ENCODE measurements at places on chromosomes 7 and 10.

DNA sequence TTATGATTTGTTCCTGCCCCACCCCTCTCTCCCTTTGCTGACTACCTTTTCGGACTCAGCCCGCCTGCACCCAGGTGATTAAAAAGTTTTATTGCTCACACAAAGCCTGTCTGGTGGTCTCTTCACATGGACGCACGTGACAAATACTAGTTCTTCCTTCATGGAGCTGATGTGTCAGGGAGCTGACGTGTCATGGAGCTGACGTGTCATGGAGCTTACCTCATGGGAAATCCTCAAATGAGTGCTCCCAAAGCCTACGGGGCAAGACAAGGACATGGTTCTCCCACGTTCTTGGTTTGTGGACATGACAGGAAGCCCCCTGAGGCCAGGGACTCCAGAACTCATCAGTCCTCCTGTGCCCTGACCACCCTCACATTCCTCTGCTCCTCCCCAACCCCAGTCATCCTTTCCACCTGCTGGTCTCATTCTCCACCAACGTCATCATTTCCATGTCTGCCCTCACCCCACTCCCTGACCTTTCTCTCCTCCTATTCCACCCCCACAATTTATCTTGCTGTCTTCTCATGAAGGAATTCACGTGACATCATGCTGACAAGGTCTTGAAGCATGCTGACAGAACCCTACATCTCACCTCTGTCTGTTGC is 261.3 kb downstream of the TCERG1L start:
- DNase-seq = no peak

DNA sequence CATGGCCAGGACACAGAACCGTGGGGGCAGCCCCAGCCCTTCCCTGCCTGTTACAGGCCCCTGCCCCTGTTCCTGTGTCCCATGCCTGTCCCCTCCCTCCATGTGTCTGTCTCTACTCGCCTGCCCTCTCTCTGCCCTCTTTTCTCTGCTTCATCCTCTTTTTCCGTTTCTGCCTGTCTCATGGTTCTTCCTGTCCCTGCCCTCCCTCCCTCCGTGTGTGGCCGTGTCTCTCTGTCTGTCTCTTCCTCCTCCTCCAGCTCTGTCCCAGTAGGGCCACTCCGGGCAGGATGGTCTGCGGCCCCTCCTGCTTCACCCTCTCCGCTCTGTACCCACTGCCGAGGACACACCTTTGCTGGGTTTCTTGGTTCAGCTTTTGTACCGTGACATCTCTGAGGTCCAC is 137.4 kb downstream of the FAM53B start:
- DNase-seq = no peak

- no peak for DNase-seq
Measured at GRCh38 chr10:111756217-111757061, 427.1 kb downstream of the GPAM start.

DNA sequence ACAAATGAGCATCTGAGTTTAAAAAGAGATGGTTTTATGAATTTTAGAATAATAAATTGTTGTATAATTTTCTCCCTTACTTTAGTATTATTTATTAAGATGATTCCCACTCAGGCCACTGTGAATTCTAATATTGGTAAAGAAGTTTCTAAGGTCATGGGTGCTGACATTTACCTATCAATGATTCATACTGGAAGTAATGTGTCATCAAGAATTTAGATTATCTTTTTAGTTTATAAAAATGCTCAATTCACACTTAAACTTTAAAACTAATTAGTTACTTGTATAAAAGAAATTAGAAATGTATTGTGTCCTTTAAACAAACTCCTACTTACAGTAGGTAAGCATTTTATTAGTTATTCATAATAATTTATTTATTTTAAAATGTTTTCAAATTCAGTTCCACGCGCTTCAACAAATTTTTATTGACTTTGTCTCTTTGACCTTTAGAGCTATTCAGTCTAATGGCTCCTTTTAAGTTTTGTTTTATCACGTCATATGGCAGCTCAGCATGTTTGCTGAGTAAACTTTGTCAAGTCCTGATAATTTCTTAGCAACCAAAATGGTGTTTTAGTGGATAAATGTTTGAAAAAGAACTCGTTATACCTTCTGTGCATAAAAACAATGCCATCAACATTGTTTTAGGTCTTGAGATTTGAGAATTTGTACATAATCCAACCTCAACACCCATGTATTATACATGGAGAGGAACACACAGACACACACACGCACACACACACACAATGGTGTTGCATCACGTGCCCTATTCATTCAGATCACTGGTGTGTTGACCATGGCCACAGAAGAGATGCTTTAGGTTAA is 15.1 kb upstream of the MRC1 start:
- no peak for DNase-seq

DNA sequence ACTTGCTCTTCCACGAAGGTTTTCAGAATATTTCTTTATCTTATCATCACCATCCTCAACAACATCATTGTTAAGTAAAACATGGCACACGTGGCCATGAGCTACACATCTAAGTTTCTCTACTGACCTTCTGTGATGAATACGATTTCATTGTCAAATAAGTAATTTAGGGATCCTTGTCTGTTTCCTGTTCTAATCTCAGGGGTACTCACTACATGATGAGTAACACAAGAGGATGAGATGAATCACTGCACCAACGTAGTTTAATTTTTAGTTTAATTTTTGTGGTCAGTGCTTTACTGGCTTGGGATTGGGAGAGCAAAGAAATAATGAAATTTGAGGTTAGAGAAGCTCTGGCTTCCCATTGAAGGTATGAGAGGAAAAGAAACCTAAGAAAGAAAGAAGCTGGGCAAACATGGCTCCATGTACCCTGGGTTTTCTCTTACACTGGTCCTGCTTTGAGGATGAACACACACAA is 461.9 kb upstream of the KLF6 start:
- DNase-seq = no peak

DNA sequence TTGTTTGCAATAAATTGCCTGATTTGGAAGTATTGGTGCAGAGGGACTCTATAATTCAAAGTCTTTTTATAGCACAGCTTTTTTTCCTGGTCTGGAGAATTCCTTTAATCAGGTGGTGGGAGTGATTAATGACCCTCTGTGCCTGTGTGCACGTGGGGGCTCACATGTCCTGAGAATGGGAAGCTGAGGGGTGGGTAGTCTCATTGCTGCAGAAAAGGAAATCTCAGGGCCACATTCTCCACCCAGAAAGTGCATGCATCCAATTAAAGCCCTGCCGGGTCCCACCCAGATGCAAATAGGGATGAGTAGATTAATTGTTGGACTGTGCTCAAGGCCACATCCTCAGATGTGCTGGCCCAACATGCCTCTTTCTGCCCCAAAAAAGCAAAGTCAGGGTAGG is 324.7 kb downstream of the CXCL12 start:
- DNase-seq = no peak

GRCh38 chr7:136174477-136175125 is 197.4 kb upstream of the MTPN start:
- no peak for DNase-seq

- no peak for DNase-seq
Measured at GRCh38 chr7:47389171-47389922, 192.6 kb downstream of the TNS3 start.

DNA sequence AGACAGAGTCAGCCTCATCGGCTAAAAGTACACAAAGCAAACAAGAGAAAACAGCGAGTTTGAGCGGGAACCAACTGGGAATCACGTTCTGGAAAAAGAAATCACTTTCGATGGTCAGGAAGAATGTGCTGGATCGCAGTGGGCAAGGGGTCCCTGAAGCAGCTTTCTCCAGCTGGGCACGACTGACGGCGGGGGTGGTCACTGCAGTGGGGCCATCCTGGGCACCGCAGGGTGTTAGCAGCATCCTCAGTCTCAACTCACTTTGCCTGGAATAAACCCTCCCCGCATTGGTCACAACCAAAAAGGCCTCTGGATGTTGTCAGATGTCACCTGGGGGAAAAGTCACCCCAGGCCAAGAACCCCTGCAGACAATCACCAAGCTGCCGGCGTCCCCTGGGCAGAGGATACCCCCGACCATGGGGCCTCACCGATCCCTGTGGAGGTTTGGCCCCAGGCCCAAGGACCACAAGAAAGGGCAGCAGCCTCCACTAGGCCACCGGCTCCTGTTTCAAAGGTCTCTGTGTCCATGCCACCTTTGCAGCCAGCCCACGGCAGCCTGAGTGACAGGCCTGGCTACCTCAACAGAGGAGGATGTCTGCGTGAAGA is 42.9 kb downstream of the EBF3 start:
- no peak for DNase-seq

DNA sequence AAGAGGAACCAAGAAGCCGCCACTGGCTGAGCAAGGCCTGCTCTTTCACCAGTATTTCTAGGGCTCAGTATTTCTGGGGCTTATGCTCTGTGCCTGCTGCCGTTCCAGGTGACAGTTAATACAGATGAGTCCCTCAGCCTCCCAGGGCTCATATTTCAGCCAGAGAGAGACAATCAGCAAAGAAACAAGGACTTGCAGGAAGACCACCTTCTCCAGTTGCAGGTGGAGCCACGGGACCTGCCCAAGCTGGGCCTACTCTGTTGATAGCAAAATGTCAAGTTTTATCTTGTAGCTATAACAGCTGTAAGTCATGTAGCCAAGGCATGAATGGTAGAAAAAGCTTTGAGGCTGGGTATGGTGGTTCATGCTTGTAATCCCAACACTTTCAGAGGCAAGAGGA is 42.7 kb downstream of the NPTX2 start:
- DNase-seq = no peak

- DNase-seq = no peak
Measured at GRCh38 chr7:44269417-44269816, 56.0 kb downstream of the CAMK2B start.

- no peak for DNase-seq
Measured at GRCh38 chr10:61902445-61903220, 1.1 kb downstream of the ARID5B start.
